Activated CD8-positive, alpha-beta T cell treated with anti-CD3 and anti-CD28 coated beads, Interleukin-2, amount 10 ng/mL, durations not matched to agents 7 days and 5 days (primary cell): ENCODE measurements at places on chromosomes 13 and 19. TPM values are rescaled to one million over a fixed set of nuclear protein-coding genes. Genes with fewer than 3 reads are reported as not detected.
A peak's percentile ranks its signal among the peaks of the same experiment; 100 is the strongest.

DNA sequence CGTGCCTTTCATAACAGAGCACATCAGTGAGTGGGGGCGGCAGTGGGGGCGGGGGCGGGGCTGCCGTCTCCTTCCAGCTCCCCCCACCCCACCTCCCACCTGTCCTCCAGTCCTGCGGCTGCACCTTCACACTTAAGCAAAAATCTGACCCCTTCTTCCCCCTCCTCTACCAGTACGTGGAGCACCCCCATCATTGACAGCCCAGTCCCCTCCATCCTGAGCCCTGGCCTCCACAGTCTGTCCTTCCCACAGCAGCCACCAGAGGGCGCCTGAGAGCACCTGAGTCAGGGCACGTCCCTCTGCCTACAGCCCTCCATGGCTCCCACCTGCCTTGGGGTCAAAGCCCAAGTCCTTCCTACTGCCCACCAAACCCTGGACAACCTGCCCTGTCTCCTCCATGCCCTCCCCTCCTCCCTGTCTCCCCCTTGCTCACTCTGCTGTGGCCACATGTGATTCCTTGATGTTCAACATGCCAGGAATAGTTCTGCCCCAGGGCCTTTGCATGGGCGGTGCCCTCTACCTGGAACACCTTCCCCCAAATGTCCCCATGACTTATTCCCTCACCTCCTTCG is 4.0 kb downstream of the EBI3 start:
- DNase-seq, result peak; percentile 80

DNA sequence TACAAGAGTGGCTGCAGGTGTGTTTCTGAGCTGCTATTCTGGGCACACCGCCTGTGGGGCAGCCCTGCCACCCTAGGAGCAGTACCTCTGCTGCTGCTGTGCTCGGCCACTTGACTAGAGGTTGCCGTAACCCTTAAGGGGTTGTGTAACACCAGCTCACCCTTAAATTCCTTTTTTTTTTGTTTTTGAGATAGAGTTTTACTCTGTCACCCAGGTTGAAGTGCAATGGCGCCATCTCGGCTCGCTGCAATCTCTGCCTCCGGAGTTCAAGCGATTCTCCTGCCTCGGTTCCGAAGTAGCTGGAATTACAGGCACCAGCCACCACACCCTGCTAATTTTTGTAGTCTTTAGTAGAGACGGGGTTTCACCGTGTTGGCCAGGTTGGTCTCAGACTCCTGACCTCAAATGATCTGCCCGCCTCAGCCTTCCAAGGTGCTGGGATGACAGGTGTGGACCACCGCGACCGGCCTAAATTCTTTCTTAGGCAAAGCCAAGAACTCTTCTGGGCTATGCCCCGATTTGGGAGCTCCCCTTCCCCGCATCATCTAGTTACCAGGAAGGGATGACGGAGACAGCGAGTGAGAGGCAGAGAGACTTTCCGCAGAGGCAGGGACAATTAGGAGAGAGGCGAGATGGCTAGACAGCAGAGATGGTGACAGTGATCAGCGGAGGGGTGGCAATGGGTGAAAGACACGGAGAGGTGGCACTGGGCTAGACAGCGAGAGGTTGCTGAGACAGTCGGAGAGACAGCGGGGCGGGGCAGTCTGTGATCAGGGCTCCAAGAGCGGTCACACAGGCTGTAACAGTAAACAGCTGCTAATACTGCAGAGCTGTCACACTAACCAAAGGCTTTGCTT is 4.4 kb upstream of the LILRA5 start:
- no peak for DNase-seq

GRCh38 chr19:31890230-31890629 is 455.2 kb upstream of the ZNF507 start:
- no peak for DNase-seq

The SLITRK5 gene
- total RNA-seq, result not detected

- no peak for DNase-seq
Measured at GRCh38 chr19:8639821-8640401, 9.5 kb downstream of the NFILZ start.

DNA sequence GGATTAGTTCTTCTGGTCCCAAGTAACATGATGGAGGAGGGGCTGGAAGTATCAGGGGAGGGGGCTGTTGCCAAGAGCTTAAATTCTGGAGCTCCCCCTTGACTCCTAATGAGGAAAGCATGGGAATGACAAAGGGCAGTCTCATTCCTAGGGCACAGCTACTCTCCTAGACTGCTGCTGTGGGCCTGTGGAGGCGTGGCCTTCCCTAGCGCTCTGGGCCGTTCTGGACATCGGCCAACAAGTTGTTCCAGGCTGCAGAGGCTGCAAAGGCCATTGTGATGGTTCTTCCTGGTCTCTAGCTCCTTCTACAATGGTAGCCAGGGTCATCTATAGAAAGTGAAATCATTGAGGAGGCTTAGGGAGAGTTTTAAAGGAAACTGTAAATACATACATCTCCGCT is 916.6 kb downstream of the DIAPH3 start:
- no peak for DNase-seq

The RNF225 gene
- 0.99 TPM for total RNA-seq

The NKPD1 gene
- total RNA-seq, result 0.16 TPM

The EIF3K gene
- 352 TPM for total RNA-seq

The UTP14C gene
- 10.5 TPM for total RNA-seq

DNA sequence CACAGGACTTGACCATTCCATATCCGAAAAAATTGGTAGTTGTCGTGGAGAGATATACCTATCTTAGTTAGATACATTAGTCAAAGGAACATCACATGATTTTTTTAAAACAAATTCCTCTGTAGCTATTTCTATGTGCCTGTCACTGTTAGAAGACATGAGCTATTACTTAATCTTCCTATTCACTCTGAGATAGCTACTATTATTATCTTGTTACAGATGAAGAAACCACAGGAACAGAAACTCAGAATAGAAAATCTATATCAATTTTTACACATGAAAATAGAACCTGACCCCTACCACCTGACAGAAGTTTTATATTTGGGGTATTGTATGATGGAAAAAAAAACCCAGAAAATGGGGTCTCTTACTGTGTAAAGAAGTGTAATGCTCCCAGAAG is 68.9 kb upstream of the TDRD3 start:
- DNase-seq, result no peak

GRCh38 chr13:75788481-75788981 is 152.4 kb downstream of the LMO7 start:
- DNase-seq, result no peak

DNA sequence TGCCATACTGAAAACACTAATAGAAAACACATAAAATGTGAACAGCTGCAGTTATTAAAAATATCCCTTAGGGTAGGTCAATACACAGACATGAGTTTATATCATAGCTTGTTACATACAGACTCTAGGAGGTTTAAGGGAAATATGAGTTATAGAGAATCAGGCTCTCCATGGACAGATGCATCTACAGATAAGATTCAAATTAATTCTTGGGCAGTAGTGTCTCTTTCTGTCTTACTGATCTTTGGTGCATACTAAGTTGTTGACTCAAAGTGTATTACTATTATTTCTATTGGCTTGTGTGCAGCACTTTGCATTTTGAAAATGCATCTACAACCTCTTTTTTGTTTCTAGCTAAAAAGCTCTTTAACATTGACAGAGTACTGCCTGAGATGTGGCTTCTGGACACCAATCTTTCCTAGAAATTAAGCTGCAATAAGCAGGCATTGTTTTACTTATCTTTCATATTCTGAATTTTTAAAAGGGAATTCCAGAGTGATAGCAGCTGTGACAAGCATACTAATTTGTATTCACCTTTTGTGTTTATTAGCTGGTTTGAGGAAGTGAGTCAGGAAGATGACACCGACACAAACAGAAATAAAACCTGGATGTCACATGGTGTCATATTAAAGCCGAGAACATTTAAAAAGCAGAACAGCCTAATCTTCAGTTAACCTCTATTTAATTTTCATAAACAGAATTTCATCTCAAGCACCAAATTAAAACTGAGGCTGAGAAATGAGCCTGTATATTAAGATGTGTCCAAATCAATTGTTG is 399.0 kb downstream of the PCDH9 start:
- no peak for DNase-seq

DNA sequence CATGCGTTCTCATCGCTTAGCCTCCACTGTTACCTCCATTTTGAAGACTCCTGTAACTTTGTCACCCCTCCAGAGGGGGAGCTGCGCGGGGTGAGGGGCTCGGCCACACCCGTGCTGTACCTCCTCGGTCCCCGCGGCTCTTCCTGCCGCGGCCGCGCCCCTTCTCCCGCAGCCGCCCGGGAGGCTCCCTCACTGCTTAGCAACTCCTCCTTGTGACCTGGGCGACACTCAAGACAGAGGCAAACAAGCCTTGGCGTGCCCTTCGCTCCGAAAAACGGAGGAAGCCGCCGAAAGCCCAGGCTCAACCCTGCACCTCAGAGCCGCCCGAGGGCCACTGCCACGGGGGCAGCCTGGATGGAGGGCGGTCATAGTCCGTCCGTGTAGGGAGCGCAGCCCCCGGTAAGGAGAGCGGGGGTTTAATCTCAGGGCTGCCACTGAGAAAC is 494.3 kb downstream of the FOXO1 start:
- DNase-seq, result no peak

DNA sequence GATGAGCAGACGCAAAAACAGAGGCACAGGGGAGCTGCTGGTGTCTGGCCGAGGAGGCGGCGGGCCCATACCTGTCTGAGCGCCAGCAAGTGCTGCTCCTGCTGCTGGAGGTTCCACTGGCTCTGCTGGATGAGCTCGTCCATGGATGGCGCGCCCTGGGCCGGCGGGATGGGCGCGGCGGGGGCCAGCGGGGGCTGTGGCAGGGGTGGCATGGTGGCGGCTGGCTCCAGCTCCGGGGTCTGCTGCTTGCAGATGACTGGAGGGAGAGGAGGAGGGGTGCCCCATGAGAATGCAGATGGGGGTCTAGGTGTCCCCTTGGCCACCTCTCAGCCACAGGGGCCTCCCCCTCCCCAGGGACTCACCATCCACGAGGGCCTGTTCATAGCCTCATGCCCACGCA is 6.9 kb downstream of the CHERP start:
- no peak for DNase-seq

DNA sequence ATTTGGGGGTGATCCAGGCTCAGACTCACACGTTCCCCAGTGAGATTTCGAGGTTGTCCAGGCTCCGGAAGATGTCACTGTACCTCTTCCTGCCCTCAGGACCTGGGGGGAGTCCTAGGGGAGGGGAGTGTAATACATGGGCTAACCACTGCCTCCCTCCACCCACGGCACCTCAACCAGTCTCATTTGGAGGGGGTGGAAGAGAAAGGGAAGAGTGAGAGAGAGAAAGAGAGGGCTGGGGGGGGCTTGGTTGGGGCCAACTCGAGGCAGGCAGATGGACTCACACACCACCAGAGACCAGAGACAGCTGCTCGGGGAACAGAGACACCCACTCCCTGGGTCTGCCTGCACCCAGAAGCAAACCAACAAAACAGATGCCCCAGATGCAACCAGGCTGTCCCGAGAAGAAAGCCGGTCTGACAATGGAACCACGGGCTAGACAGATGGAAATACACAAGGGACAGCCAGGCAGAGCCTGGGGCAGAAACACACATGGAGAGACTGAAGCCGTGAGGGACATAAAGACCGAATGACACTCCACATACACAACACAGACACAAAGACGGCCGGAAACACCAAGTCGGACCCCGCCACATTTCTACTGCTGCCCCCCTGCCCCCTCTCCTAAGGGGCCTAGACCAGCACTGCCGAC is 825 bp downstream of the GMIP start:
- DNase-seq, result peak; percentile 63

- DNase-seq, result no peak
Measured at GRCh38 chr19:2462635-2463421, 6.1 kb upstream of the LMNB2 start.

DNA sequence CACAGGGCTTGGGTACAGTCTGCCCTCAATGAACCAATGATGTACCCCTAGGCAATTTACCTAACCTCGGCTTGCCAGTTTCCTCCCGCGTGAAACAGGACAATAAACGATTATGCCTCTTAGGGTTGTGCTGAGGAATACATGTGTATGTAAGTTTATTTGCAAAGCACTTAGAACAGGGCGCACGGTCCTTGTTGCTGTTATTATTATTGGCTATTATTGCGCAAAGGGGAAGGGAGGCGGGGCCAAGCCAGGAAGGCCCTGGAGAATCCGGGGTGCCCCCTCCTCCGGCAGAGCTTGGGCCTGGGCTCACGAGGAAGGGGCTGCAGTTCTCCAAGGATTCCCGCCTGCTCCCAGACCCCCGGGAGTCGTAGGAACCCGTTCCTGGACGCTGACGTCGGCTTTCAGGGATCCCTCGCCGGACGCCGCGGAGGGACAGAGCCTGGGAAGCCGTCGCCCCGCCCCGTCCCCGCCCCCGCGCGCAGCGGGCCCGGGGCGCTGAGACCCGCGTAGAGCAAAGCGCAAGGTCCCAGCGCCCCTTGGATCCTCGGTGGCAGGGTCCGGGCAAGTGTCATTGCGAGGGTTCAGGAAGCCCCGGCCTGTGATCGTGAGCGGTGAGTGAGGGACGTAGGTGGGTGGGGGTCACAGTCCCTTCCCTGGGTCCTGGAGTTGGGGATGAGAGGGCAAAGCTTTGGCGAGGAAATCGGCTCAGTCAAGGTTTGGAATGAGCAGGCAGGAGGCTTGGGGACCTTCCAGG is at the start of gene TMEM91:
TSS of gene TMEM91 (plus strand) at position 293 of the 757 bp plus-strand sequence. CDS start 1,777 bp downstream, outside the sequence.
- no peak for DNase-seq

GRCh38 chr13:110017379-110017778 is 231.0 kb upstream of the IRS2 start:
- DNase-seq, result no peak
